Bone marrow (tissue), 2 donors: ENCODE measurements at places on chromosomes 6 and 20.

GRCh38 chr6:32214126-32214525, 9.7 kb downstream of the NOTCH4 start:
- no peak for DNase-seq

DNA sequence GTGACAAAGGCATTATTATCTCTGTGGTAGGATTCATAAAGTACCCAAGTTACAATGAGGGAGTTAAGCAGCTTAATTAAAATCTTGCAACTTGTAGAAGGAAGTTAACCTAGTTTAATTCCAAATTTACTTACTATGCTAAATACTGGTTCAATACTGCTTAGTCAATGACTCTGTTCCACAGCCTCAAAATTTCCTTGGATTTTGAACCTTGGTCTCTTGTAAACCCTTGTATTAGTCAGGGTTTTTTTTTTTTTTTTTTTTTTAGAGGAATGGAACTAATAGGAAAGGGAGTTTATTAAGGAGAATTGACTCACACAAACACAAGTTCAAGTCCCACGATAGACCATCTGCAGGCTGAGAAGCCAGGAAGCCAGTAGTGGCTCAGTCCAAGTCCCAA, 163.4 kb downstream of the HS3ST5 start:
- no peak for DNase-seq

DNA sequence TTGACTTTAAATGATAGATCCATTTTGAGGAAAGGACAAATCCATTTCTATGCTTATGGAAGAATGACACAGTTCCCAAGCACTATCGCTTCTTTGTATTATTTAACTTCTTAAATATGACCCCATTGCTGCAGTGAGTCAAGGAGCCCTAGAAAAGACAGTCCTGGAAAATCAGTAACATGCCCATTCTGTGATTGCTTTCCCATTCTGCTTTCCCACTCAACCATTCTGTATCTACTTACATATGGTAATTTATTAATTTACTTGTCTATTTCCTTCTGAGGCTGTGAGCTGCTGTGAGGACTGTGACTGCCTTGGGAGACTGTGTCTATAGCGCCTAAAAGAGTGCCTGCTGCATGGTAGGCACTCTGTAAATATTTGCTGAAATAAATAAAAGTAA, 85.4 kb upstream of the TMEM30A start:
- no peak for DNase-seq

GRCh38 chr6:136527831-136528230, 22.4 kb downstream of the MAP7 start:
- no peak for DNase-seq

DNA sequence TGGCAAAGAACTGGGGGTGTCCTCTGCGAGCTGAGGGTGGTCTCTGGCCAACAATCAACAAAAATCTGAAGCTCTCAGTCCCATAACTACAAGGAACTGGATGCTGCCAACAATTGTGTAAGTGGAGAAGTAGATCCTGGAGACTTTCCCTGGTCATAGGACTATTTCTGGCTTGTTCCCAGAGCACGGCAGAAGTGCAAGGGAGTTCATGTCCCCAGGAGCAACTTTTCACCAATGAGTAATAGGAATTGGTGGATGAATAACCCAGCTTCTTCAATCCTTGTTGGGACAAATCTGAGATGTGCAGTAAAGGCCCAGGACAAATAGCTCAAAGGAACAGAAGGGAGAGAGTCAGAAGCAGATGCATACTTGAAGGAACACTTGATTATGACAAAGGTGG, 95.5 kb downstream of the QRSL1 start:
- no peak for DNase-seq

- no peak for DNase-seq
Observed at GRCh38 chr6:121616406-121616805, 181.0 kb downstream of the GJA1 start.

DNA sequence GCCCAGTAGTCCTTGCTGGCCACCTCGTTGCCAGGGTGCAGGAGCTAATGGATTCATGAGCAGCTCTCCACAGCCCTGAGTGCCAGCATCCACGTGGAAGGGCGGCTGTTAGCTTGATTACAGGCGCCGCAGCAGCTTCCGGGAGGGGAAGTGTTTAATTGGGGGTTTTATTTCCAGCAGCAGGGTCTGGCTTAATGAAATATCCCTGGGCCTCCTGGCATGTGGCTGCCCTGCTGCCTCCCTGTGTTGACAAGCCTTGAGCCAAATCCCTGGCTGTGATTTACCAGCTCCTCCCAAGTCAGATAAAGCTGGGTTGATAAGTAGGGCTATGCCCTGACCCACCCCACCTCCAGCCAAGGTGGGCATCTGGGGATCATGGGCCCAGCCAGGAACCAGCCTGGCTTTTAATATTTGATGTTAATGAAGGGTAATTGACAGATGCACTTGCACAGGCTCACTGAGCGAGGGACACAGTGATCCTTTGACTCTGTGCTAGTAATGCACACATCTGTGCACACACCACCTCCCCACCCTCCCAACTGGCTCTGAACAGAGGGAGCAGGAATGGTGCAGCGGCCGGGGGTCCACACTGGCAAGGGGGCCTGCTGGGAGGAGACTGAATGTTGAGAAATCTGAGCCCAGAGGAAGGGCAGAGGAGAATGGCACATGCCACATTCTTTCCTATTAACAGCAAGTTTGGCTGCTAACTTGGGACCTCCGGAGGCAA, 13.6 kb downstream of the GLP1R start:
- DNase-seq = no peak

DNA sequence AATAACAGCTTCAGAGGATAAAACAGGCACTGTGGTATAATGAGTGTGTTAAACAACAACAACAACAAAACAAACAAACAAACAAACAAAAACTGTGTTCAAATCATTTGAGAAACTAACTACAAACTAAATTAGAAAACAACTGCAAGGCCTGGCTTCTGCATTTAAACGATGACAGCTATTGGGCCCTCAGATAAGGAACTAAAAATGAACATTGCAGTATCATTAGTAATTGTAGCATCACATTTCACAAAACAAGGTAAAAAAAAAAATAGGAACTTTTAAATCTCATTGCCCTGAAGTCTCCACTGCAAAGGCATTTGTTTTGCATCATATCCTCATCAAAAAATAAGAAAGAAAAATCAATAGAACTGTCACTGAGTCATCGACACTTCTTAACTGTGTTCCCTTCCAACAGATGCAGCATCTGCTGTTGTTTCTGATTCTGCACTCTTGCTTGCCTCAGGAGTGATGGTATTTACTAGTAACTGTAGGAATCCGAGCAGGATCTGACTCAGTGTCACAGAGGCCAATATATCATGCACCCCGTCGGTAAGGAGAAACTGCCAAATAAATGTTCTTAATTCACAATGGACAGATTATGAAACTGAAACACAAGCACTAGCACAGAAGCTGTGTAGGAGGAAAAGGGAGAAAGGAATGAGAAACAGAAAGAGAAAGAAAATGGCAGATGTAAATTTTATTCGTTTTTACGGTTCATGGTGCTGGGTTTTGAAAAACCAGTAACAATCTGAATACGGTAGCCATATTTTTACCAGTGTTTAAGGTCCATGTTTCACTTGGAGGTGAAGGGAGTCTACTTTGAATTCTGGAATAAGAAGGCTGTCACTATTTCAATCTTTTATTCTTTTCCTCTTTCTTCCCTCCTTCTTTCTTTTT, 365.7 kb upstream of the EPHA7 start:
- DNase-seq = no peak

GRCh38 chr20:23087587-23088251, 1.6 kb upstream of the CD93 start:
- DNase-seq = no peak

DNA sequence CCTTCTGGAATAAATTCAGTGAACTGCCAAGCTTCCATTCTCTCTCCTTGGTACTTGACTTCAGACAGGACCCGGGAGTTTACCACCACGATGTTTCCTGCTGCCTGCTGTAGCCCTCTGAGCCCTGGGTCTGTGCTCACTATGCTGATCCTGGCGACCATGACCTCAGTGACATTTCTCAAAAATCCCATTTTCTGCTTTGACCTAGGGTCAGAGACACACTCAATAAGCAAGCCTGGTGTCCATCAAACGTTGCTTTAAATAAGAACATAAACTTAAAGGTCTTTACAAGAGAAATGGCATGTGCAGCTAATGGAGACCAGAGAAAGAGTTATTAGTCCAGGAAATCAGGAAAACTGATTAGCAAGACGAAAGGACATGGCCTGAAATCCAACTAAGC, 509.7 kb upstream of the SULF2 start:
- DNase-seq = no peak

DNA sequence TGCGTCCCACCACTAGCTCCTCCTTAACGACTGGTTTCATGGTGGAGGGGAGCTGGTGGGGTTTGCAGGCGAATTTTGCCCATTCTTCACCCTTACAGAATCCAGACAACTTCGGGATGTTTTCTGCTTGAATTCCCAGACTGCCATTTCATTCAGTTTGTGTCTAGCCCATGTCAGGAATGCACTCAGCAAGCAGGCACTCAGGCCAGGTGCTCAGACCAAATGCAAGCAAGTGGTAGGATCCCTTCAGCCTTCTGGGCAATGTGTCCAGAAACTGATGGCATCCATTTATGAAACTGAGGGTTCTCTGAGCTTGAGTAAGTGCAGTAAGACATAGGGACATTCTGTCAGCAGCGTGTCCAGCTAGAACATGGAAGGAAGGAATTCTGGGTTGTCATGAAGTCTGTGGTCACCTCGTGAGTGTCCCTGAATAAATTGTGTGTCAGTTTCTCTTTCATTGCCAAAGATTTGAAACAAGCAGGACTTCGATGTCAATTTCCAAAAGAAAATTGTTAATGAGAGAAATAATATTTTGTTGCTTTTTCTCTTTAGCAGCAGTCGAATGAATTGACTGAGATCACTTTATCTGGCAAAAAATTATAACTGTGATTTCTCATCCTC, 21.8 kb upstream of the DACT2 start:
- no peak for DNase-seq

GRCh38 chr20:32610472-32611218, 25.5 kb upstream of the NOL4L start:
- DNase-seq = no peak

GRCh38 chr20:14829906-14830305, 492.5 kb upstream of the FLRT3 start:
- DNase-seq = no peak

- DNase-seq = no peak
Observed at GRCh38 chr20:17227219-17227575, 357 bp downstream of the PCSK2 start.

- DNase-seq = no peak
Observed at GRCh38 chr6:3291987-3292386, 33.2 kb downstream of the PSMG4 start.
